Brain microvascular endothelial cell (primary cell): ENCODE measurements at places on chromosomes 2 and 18.

DNA sequence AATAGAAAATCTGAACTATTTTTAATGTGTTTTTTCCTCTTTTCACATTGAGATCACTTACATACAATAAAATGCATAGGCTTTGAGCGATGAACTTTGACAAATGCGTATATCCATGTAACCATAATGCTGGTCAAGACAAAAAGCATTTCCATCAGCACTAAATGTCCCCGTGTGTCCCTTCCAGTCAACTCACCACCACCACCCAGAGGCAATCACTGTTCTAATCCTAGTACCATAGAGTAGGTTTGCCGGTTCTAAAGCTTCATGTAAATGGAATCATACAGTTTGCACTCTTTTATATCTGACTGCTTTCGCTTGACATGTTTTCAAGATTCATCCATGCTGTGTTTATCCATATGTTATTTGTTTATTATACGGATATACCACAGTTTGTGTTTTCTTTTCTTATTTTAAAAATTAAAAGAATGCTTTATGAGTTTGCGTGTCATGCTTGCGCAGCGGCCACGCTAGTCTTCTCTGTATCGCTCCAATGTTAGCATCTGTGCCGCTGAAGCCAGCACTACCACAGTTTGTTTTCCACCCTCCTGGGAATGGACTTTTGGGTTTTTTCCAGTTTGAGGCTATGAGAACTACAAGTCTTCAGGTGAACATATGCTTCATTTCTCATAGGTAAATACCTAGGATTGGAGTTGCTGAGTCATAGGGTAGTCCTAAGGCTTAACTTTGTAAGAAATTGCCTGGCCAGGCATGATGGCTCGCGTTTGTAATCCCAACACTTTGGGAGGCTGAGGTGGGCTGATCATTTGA lies 197.5 kb upstream of the CHAC2 start:
- DNase-seq, result no peak

- DNase-seq, result no peak
Observed at GRCh38 chr2:181463588-181463987, 6.4 kb downstream of the ITGA4 start.

GRCh38 chr18:70288851-70289328 lies at the start of gene SOCS6:
Gene SOCS6, plus strand, starts transcription at chr18:70289045. Its CDS starts 35,624 bp downstream, at chr18:70324669.
- no peak for DNase-seq

DNA sequence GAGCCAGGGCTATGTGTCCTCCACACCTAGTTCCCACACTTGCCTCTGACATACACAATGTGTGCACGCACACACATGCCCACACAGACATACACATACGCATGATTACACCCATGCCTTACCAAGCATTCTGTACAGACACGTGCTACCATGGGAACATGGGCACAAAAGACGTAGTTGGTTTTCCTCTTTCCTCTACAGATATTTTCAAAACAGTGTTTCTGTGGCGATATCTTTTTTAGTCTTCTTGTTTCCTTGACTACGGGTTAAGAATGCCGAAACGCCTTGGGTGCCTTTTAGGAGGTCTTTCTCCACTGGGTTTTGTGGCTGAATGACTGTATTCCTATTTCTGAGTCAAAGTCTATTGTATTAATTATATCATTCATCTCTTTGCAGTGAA lies 75.5 kb upstream of the SPTBN1 start:
- no peak for DNase-seq

DNA sequence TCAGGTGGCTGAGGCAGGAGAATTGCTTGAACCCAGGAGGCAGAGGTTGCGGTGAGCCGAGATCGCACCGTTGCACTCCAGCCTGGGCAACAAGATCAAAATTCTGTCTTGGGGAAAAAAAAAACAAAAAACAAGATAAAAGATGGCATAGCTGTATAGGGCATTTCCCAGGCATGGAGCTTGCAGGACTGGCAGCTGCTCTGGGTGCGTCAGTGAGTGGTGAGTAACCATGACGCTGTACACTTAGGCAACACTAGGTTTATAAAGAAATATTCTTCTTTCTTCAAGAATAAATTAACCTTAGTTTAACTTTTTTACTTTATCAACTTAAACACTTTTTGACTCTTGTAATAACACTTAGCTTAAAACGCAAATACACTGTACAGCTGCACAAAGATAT lies 15.4 kb downstream of the TGOLN2 start:
- peak; percentile 61 for DNase-seq
